Activated T-helper 1 cell treated with anti-CD3 and anti-CD28 coated beads, Interleukin-2, amount 50 U/mL, for 16 hours (primary cell): ENCODE measurements at places on chromosomes 13 and 19.

DNA sequence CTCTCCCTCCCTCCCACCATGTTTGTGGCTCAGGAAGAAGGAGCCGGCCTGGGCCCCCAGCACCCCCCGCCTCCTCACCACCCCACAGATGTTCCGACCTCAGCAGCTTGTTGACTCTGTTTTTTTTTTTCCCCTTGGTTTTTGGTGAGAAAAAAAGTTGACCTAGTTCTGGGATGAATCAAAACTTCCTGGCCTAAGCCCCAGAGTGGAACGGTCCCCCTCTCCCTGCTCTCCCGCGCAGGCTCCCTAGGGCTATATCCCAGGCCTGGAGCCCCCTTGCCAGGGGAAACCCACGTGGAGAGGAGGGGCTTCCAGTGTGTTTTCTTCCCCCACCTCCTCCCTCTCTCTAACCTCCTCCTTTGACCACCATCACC, 4.0 kb downstream of the COL5A3 start:
- no peak for DNase-seq

DNA sequence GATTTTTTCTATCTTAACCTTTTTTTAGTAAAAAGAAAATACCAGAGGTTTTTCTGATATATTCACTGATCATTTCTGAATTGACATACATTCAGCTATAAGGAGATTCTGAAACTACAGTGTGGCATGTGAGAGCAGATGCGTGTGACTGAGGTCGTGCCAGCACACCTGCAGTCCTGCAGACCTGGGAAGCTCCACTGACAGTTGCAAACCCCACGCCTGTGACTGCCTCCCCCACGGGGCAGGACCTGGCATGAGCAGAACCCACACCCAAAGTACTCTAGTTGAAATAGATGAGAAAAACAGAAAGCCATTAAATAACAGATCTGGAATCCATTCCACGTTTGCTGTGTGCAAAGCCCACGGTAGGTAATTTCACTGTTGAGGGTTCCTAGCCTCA, 80.7 kb downstream of the TEX29 start:
- DNase-seq, result no peak

- DNase-seq, result no peak
Measured at GRCh38 chr19:19348266-19348665, 27.6 kb downstream of the MAU2 start.

DNA sequence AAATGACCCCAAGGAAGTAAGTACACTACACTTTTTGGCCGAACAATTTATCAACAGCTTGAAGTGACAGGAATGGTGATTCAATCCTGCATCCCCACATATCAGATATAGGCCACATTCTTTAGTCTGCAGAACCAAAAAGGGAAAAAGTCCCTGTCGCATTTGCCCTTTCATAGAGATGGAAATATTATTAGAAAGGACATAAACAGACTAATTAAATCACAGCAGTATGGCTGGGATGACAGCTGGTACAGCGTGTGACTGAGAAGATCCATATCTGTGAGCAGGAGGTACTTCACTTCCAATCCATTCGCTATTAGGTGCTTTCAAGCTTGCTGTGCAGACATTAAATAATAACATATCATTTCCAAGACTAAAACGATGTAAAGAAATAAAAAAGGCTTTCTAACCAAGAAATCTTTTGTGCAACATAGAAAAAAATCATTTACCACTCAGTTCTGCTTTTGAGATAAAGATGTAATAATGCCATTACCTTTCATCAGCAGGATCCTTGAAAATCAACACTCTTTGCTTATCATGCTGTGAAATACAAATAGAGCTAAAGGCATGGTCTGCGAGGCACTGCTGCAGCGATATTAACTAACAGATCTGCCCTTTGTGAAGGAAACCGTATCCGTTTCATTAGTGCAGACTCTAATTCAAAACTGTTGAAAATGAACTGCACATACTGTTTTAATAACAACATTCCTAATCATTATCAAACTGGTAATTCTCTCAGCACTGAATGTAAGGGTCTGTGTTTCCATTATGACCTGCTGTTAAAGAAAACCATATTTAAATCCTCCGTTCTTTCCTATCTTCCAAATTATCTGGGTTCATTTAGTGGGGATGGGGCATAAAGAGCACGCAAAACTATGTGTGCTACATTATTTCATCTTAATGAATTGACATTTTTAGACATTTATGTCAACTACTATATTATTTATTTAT, 245.6 kb downstream of the DACH1 start:
- no peak for DNase-seq

- no peak for DNase-seq
Measured at GRCh38 chr13:64164435-64164834, 2748.8 kb upstream of the PCDH20 start.

- no peak for DNase-seq
Measured at GRCh38 chr13:98564204-98564603, 12.7 kb downstream of the STK24 start.

- DNase-seq, result no peak
Measured at GRCh38 chr19:7881910-7882309, 6.4 kb upstream of the LRRC8E start.
